ENCODE measurements at places on chromosomes 1 and 21.

DNA sequence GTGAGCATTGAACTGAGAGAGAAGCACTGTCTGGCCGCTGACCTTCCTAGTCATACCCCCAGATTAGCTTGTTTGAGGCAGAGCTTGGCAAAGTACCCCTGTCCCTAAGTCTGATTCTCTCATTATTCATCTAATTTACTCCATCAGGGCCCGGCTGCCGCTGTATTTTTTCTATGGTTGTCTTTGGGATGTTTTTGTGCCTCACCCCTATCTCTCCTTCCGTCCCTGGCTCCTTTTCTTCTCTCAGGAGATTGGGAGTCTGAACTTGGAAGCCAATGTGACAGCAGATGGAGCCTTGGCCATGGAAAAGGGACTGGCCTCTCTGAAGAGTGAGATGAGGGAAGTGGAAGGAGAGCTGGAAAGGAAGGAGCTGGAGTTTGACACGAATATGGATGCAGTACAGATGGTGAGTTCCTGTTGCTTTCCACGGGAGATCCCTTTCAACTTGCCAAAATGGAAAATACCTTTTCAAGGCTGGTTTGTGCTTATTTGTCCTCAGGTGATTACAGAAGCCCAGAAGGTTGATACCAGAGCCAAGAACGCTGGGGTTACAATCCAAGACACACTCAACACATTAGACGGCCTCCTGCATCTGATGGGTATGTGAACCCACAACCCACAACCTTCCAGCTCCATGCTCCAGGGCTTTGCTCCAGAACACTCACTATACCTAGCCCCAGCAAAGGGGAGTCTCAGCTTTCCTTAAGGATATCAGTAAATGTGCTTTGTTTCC, 53.9 kb downstream of the LAMC2 start:
- no peak for DNase-seq

GRCh38 chr1:173505391-173505790, 28.3 kb downstream of the PRDX6 start:
- DNase-seq: no peak

- no peak for DNase-seq
Measured at GRCh38 chr1:168422203-168422847, 121.5 kb downstream of the XCL2 start.

DNA sequence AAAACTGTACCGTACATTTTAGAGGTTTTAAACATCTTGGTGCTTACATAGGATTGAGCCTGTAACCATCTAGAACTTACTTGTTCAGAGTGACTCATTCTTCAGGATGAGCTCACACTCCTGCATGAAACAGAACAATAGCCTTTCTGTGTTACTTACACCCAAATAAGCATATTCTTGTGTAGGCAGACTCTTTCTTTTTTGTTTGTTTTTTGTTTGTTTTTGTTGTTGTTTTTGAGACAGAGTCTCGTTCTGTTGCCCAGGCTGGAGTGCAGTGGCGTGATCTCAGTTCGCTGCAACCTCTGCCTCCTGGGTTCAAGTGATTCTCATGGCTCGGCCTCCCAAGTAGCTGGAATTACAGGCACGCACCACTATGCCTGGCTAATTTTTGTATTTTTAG, 3.8 kb upstream of the CA6 start:
- DNase-seq: peak; percentile 61

DNA sequence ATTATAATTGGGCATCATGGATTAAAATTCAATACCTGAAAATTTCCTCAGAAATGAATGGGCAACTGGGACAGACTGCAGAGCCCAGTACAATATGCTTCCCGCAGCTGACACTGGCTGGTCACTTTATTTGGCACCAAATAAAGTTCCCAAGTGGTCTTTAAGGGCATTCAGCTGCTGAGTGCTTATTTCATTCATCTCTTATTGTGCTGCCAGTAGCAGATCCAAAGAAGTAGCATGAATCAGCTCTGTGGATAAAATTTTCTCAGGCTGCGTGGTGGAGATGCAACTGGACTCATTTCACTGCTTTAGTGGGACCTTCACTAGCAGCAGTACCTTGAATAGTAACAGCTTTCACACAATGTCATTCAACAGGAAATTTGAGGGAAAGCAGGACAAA, 226.3 kb upstream of the ADGRL2 start:
- DNase-seq: no peak

- no peak for DNase-seq
Measured at GRCh38 chr21:40631211-40631610, 215.7 kb downstream of the DSCAM start.

DNA sequence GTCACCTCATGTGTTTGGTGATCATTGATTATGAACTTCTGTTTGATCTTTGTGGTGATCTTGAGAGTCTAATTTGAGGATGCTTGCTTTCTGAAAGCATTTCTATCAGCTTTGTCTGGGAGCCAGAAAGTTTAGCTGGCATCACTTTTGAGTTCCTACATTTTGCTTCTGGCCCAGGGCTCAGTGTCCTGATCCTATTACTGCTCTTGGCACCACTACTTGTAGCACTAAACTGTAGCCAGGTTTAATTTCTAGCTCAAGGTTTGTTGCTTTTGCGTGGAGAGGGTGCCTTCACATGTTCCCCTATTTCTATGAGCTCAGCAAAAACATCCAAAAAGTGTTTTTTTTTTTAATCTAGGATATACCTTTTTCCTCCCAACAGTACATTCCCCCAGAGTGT, 9.3 kb downstream of the TTC3 start:
- DNase-seq: no peak

DNA sequence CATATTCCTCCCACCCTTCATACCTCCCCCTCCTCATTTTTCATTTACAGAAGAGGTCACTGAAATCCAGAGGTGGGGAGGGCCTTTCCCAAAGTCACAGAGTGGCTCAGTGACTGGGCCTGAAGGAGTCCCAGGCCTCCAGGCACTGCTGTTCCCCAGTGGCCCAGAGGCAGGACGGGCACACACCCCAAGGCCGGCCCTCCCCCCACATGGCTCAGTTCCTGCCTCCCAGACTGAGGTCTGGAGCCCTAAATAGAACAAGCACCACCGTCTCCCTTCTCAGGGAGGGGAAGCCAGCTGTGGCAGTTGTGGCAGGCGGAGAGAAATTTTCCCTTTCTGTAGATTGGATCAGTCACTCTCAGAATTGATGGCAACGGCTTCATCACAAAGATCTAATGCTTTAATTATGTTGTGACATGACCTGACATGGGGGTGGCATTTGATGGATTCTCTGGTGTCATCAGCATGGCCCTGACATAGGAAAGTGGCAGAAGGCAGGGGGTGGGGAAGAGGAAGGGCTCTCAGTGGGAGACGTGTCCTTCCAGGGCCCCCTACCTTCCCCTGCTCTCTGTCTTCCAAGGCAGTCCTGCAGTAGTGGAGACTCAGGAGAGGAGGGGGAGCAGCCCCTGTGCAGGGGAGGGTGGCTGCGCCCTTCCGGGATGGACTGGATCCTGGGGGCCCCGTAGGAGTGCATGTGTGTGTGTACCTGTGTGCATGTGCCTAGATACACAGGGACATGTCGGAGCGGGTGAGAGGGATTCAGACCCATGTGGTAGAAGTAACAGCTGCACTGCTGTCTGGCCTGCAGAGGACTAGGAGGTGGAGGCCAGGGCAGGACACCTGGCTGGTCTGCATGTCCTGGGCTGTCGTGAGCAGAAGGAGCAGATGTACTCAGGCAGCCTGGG, 41.2 kb upstream of the FOXO6 start:
- no peak for DNase-seq

DNA sequence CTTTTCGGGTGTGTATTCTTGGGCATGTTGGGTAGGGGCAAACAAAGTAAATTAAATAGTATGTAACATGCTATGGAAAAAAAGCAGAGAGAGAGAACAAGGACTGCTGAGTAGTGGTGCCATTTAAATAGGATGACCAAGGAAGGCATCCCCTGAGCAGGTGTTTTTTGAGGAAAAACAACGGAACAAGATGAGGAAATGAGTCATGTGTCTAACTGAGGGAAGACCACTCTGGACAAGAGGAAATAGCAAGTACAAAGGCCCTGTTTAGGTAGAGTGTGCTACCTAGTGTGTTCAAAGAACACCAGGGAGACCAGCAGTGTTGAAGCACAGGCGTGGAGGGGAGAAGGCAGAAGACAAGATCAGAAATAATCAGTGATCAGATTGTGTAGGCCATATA, 20.1 kb upstream of the GUCA2A start:
- DNase-seq: no peak

GRCh38 chr1:94719926-94720793, 100.0 kb upstream of the SLC44A3 start:
- DNase-seq: no peak

- no peak for DNase-seq
Measured at GRCh38 chr1:26114165-26114927, 2.7 kb downstream of the PDIK1L start.

DNA sequence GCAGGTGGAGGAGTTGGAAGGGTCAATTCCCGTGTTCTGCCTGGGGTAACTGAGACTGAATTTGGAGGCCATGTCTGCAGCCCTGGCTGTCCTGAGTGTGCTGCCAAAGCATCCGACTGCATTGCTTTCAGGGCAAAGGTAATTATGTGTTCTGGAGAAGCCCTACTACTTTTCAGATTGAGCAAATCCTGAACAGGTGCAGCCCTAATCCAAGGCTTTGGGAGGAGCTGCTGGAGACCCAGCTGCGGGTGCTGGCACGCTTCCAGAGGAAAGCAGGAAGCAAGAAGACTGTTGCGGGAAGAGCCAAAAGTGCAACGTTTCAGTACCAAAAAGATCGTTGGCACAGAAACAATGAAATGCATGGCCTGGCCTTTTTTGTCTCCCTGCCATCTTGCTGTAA, 73.7 kb upstream of the NRIP1 start:
- no peak for DNase-seq

GRCh38 chr1:40877698-40878097, 15.5 kb upstream of the CITED4 start:
- DNase-seq: peak; percentile 51

DNA sequence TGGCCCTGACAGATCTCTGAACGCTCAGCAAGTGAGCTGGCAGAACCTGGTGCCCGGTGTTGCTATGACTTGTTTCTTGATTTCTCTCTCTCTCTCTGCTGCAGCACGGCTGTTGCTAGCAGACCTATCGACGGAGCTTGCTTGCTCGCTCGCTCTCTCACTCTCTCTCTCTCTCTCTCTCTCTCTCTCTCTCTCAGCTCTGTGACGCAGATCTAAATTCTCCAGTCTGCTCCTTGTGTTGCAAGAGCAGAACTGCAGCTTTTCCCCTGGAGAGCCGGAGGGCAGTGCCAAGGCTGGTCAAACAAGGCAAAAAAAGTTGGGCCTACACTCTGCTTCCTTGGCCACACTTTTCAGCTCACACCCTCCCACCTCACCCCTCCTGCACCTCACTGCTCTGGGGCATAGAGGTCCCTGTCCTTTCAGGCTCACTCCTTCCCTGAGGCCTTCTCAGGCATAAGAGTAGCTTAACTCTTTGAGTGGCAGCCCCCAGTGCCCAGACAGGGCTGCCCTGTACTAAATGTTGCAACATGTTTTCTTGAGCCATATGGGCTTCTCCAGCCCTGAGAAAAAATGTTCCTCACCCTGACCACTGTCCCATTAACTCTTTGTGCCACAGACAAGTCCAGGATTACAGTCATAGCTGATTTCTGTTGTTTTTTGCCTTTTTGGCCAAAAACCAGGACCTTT, 72.2 kb downstream of the CD46 start:
- peak; percentile 93 for DNase-seq

GRCh38 chr1:68143633-68144032, 88.7 kb downstream of the WLS start:
- DNase-seq: no peak

Measured in AG04450 (cell line).